Stimulated activated naive CD4-positive, alpha-beta T cell (primary cell): ENCODE measurements at places on chromosomes 11 and 22.

GRCh38 chr22:38346506-38346905 lies 29.3 kb upstream of the CSNK1E start:
- no peak for DNase-seq

- DNase-seq, result no peak
These were observed 23.4 kb upstream of the NECTIN1 start for GRCh38 chr11:119752345-119752871.

DNA sequence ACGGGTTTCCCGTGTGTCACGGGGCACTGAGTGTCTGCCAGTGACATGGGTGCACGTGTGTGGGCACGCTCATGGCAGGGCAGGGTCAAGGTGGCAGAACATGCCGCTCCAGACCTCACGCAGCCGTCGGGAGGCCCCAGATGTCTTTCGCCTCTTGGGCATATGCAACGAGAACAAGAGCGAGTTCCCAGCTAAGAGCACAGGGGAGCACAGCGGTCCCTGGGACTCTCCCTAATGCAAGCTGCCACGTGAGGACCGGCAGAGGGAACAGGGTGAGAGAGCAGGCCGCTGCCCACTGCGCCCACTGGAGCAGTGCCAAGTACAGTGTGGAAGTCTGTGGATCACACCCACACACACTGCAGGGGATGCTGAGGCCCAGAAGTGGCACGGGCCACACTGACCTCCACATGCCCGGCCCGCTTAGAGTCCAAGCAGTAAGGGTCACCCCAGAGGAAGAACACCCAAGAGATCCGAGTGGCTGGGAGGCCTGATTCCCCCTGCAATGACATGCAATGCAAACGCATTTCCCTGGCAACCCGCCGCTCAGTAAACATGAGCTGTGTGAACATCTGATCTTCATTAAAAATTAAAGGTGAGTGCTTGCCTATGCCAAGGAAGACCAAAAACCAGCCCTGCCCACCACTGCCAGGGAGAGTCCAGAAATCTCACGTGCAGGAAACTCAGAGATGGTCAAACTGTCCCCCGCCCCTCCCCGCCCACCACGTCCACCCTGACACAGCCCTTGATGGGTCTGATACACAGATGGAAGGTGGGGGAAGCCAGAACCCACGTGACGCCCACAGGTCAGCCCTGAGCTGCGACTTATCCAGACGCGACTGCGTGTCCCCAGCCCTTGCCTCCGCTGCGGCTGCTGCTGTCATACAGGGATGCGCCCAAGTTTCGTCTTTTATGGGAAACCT lies 11.7 kb downstream of the CERK start:
- DNase-seq, result no peak

- no peak for DNase-seq
These were observed 106.0 kb downstream of the ADAMTS15 start for GRCh38 chr11:130554241-130555055.

DNA sequence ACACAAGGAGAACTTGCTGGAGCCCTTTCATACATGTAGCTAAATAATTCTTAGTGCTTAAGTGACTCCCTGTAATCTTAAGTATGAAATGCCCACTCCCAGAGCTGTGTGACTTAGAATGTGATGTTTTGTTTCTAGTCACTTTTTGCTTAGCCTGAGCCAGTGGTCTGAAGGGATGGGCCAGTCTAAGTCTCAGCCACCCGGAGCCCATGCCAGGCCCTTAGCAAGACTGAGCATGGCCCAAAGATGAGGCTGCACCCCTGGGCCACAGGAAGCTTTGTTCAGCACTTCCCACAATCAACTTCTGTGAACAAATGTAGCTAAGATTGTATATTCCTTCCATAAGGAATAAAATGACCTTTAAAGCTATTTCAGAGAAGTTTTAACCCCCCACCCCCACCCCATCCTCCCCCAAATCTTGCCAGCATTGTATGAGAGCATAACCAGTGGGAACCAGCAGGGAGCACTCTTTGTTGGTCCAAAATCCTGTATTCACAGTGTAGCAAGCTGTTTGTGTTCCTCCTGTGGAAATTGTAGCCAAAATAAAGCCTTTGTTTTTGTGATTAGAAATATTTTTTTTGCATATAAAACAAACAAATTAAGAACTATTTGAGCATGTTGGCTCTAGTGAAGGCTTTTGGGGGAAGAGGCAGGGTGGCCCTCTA lies 73.8 kb upstream of the GAL start:
- DNase-seq, result no peak

- DNase-seq, result no peak
These were observed 34.6 kb downstream of the ZNRF3 start for GRCh38 chr22:28917747-28918549.

- no peak for DNase-seq
These were observed 27.8 kb upstream of the LMO2 start for GRCh38 chr11:33919645-33920044.

DNA sequence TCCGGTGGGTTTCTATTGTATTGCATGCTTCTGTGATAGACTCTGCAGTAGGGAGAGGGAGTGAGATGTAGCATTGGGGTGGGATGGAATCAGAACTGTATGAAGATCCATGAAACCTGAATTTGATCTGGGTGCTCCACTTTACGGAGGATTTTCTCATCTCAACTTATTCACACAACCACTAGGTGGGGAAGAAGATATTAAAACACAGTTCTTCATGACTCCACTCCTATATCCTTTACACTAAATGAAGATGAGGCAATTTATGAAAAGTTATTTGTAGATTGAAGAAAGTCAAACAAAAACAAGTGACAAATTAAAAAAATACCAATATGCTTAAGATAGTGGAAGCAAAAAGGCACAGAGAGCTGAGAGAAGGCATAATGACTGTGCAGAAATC lies 92.6 kb upstream of the PDGFD start:
- DNase-seq, result no peak

DNA sequence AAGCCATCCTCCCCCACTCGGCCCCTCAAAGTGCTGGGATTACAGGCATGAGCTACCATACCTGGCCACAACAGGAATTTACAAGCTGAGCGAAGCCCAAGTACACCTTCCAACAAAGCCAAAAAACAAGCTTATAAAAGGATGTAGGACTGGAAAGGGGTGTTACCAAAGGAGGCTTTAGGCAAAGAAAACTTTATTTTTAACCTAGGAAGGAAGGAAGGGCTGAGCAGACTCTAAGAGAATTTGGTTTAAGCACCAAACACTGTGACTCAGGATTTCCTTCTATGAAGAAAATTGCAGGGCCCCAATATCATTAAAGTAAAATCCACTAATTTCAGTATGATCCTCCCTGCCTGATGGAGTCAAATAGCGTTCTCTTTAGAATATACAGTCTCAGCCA lies 12.1 kb downstream of the DENND5A start:
- DNase-seq, result no peak

GRCh38 chr11:29879560-29879959 lies 137.3 kb downstream of the KCNA4 start:
- DNase-seq, result no peak

DNA sequence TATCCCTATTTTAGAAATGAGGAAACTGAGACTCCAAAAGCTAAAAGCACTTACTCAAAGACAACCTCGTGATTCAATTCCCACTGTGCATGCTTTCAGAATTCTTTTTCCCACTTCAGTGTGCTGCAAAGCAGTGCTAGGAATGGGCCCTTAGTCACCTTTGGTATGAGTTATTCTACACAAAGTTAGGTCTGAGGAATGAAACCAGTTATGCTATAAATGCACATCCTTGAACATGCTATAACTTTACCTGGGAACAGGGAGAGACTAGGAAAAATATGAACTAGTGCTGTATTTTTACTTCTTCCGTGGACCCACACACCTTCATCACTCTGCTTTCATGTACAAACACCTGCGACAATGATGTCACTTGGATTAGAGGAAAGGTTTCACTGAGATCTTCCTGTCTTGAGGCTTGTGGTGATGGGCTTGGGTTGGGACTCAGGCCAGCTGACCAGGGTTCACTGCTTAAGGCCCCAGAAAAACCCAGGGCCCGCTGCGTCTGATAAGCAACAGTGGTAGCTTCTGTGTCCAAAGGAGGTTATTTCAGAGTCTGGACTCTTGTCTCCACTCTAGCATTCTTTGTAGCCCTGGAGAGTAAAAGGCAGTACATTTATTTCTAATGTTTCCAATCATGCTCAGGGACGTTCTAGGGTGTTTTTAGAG lies 81.6 kb downstream of the ZC3H12C start:
- DNase-seq, result no peak

DNA sequence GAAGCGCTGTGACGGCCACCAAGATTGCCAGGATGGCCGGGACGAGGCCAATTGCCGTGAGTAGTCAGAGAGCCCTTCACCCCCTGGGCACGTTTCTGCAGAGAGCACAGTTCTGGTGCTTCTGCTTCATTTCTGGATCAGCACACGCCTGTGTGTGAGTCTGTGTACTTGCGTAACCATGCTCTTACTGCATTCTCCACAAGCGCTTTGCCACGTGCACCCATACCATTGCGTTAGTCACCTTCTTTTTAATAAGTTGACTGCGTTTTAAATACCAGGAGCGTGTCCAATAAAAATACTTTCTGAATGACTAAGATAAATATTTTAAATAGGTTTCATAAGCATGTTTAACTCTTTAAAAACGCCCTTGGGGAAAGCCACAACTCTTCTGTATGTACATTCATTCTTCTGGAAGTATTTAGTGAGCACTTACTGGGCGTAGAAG lies 143.0 kb upstream of the SORL1-AS1 start:
- DNase-seq, result no peak

- DNase-seq, result no peak
These were observed 47.5 kb upstream of the SPATA19 start for GRCh38 chr11:133892584-133893380.

- DNase-seq, result no peak
These were observed 105.2 kb upstream of the SYT13 start for GRCh38 chr11:45391168-45391850.

- DNase-seq, result no peak
These were observed 29.9 kb downstream of the RPL3 start for GRCh38 chr22:39289533-39289932.

- no peak for DNase-seq
These were observed 34.5 kb downstream of the ELF5 start for GRCh38 chr11:34478845-34479663.

DNA sequence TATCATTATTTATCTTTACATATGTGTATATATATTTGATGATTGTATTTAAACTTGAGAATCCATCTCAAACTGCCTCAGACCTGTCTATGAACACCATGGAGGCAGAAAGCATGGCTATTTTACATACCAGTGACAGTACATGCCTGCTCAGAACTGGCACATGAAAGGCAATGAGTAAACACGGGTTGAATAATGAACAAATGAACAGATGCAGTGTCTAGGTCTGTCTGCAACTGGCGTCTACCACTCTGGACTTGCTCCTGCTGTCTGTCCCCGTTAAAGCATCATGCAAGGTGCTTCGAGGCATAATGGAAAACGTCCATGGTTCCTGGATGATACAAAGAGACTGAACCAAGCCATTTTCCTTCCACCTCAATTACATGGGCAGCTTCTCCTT lies 271.6 kb upstream of the NARS2 start:
- no peak for DNase-seq

DNA sequence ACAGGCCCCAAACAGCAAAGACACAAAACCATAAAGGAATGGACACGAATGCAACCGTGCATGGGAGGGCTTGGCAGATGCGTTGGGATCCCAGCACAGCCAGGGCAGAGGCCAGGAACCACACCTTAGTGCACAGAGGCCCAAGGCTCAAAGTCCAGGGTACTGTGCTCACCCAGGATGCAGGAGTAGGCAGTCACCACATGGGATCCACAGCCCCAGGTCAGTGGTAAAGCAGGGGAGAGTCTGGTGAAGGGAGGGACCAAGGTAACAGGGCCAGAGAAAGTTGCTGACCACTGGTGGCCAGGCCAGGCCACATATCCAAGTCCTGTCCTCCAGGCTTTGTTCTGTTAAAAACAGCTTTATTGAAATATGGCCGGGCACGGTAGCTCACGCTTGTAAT lies 6.5 kb upstream of the CERK start:
- no peak for DNase-seq

- no peak for DNase-seq
These were observed 56.4 kb downstream of the ARFGAP3 start for GRCh38 chr22:42800451-42801251.

DNA sequence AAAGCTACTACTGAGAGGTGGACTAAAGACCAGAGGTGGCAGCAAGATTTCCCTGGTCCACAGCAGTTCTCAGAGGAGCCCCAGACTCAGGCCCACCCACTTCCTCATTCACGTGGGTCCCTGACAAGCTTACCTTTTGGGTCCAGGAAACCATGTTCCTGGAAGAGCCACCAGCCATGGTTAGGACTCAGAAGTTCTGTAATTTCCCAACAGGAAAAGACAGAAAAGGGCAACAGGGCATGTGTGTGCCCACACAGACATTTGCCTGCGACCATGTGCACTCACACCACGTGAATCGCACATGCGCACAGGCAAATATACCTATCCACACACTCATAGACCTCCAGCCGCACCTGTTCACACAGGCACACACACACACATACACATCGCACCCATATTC lies 42.9 kb downstream of the LRRC32 start:
- no peak for DNase-seq

DNA sequence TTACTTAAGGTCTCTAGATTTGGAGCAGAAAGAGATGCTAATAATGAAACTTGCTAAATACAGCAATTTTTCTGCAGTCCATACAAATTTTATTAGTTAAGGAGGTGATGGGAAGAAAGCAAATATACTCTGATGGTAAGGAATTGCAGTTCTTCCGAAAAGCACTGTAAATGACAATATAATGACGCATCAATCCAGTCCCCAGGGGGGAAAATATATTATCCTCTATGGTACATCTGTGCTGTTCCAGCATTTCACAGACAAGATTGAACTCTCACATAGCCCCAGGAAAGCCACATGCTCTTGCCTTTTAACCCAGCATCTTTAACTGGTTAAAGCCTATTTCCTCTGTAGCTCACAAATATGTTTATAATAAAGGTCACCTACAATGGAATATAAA lies 416.6 kb upstream of the CCDC90B start:
- no peak for DNase-seq

GRCh38 chr11:14179116-14179820 lies 179.7 kb downstream of the RRAS2 start:
- no peak for DNase-seq

- no peak for DNase-seq
These were observed at the start of gene IFITM10 for GRCh38 chr11:1750481-1750839. IFITM10 (minus strand) TSS chr11:1750595; CDS start chr11:1750442, 153 bp downstream.
